ENCODE measurements at places on chromosomes 5 and 9.

GRCh38 chr5:115816226-115817081 is at the start of gene CDO1:
CDO1 (minus strand) TSS chr5:115816659; CDS start chr5:115816397, 262 bp downstream.
- no peak for DNase-seq

- no peak for DNase-seq
Measured at GRCh38 chr9:120161776-120162175, 418.2 kb downstream of the CDK5RAP2 start.

DNA sequence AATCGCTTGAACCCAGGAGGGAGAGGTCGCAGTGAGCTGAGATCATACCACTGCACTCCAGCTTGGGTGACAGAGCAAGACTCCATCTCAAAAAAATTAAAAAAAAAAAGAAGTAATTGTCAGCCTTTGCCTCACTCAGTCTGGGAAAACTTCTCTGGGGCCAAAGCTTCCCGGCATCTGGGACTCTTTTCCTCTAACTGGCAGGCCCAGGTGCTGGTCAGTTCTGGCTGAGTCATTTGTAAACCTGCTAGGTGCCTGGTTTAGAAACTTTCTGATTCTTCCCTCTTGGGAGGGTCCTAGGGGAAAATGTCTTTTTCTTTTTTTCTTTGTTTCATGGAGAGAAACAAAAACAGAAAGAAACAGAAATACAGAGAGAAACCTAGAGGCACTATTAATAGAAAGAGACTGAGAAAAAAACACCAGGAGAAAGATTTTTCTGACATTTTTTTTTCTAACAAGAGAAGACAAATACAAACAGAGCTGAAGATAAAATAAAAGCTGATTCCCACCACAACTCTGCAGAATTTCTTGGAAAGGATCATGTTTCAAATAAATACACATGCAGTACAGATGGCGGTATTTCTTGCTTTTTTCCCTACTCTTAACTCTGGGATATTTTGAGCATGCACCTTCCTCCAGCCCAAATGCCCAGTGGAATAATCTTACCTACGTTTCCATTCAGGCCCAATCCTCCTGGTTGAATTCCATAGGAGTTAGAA is 22.1 kb upstream of the UBAP2 start:
- DNase-seq = no peak

DNA sequence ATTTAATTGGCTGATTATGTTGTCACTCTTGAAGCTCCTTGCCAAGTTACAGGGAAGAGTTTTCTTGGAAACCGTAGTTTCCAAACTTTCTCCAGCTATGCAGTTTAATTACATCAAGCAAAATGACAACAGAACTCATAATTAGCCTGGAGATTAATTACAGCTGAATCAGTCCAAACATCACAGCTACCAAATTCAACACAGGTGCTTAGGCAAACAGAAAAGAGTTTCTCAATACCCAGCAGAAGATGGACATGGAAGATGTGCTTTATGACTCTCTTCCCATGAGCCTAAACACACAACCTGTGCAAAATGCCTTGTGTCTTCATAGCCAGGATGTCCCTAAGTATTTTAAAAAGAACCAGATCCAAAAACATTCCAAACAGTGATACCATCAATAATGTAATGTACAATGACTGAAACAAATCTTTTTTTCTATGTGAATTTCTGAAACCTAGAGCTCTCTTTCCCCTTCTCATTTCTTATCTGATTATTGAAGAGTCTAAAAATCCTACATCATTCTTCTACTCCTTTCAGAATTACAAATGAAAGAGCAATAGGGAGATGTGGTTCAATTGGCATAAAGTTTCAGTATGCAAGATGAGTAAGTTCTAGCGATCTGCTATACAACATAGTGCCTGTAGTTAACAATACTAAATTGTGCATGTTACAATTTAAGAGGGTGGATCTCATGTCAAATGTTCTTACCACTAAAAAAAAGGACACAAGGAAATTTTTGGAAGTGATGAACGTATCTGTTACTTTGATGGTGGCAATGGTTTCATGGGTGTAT is 124.3 kb downstream of the RASEF start:
- DNase-seq = no peak

DNA sequence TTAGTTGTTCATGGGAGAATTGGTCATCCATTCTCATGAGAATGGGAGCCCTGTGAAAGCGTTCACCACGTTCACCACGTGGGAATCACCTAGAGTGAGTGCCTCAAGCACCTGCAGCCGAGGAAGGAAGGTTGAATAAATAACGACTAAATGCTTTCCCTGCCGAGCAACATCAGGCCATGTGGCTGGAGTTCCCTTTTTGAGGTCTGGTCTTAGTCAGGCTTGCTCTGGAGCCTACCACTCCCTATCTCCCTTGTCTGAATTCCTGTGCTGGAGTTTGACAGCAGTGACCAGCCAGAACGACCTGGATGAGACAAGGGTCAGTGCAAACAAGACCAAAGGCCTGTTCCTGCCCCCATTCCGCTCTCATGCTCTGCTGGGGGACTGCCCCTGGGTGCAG is 28.5 kb downstream of the KCNMB1 start:
- no peak for DNase-seq

- no peak for DNase-seq
Measured at GRCh38 chr5:74164725-74165235, 475.7 kb downstream of the ENC1 start.

DNA sequence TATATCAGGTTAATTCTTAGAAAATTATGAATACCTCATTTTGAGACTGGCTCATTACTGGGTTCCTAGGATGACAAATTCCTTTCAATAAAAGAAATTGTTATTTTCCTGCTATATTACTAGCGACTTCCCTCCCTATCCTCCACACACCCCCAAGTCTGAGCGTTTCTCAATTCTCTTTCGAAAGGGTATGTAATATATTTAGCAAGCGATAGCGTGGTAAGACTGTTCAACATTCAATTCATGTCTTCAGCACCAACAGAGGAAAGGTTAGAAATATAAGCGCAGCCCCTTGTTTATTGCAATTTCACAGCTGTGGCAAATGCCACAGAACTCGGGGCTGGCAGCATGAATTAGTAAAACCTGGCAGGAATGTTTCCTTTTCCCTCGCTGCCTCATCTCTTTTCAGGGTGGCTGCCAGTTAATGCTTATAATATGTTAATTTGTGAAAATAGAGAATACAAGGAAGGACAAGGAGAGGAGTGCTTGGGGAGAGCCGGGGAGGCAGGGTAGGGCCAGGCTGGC is 152.7 kb upstream of the TBCA start:
- DNase-seq = no peak

DNA sequence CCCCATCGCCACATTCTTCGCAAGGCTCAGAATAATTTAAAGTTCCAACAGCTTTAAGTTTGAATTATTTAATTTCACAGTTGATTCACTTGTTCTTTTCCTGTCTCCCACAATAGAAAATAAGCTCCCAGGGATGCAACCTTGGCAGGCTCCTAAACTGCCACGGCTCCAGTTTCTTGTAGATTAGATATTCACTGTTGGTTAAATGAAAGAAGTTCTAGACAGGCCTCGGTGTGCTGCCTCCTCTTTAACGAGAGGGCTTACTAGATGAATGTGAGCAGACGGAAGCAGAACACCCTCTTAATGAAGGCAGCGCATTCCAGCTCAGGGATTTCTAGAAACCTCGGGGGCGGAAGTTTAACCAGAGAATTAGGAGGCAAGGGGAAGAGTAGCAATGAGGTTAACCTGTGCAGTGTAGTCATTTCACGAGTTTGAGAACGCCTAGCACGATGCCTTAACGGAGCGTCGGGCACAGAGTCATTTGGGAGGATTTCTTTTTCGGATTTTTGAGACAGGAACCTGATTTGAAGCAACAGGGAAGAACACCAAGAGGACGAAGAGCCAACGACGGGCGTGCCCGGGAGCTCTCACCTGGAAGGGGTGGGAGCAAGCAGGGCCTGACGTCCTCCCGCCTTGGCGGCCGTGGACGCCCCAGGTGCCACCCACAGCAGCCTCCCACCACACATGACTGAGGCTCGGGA is 637 bp upstream of the SMC5 start:
- DNase-seq = peak; percentile 41

DNA sequence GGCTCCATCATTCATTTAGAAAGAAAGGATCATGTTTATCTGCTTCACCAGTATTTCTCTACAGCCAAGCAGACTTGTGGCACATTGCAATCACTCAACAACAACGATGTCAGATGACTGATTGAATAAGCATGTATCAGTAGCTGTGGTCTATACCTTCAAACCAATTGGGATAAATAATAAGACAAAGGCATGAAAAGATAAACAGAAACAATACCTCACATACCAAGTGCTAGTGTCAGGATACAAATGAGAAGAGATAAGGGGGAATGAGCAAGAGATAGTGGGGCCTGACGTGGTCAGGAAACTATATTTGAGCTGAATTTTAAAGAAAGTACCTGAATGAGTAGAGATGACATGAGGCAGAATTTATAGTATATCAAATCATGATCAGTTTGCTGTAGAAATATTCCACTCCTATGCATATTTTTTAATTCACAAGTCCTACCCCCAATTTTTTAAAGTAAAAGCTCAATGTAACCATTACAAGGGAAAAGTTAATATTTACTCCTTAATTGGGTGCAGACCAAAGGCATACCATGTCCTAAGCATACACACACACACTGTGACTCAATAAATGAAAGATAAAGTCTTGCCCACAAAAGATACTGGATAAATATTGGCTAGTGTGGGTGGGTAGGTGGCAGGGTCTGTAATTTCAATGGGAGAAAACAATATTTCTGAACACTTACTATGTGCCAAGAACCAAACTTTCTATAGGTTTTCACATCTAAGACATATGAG is 284.5 kb downstream of the SPOCK1 start:
- peak; percentile 44 for DNase-seq

GRCh38 chr5:134091626-134092121 is 22.8 kb upstream of the TCF7 start:
- DNase-seq = no peak

Data from RCC 7860 (cell line).